Stimulated activated CD4-positive, alpha-beta T cell treated with anti-CD3 and anti-CD28 coated beads, Interleukin-2, amount 100 ng/mL, for 24 hours (primary cell): ENCODE measurements at places on chromosomes 4 and X.
A peak's percentile ranks its signal among the peaks of the same experiment; 100 is the strongest.

DNA sequence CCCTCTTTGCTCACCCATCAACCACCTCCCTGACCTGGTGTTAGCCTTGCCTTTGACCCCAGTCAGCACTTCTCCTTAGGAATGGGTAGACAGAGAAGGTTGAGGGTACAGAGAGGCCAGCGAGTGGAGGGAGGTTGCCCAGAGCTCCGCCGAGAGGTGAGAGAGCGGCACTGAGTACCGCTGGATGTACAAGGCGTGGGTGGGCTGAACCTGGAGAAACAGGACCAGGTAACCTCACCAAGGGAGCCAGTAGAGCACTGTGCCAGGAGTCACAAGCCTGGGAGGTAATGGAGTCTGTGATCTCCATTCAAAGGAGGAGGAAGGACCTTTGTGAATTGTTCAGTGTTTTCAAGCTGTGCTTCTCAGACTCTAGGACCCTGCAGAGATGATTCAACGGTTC lies 256.2 kb downstream of the EVC2 start:
- no peak for DNase-seq

- DNase-seq: no peak
Observed at GRCh38 chr4:5958199-5958735, 60.0 kb downstream of the C4orf50 start.

DNA sequence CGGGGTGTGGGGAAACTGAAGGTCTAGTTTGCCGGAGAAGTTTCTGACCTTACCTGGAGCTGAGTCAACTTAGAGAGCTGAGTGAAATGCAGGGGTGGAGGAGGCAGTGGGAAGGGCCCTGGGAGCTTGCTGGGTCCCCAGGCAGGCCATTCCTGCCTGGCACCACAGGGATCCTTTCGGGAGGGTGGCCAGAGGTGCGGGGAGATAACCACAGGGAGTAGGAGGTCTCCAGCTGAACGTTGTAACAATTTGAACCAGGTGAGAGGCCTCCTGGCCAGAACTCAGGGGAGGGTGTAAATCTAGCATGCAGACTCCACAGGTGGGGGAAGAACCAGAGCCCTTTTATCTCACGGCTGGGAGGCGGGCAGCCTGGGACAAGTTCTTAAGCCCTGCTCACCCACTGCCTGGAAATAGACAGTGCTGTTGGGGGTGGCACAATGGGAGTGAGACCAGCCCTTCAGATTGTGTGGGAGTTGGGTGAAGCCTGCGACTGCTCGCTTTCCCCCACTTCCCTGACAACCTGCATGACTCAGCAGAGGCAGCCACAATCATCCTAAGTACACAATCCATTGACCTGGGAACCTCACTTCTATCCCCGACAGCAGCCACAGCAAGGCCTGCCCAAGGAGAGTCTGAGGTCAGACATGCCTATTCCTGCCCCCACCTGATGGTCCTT lies 247.4 kb downstream of the ADGRA3 start:
- DNase-seq: no peak

- no peak for DNase-seq
Observed at GRCh38 chrX:20254712-20255299, 11.9 kb downstream of the RPS6KA3 start.

DNA sequence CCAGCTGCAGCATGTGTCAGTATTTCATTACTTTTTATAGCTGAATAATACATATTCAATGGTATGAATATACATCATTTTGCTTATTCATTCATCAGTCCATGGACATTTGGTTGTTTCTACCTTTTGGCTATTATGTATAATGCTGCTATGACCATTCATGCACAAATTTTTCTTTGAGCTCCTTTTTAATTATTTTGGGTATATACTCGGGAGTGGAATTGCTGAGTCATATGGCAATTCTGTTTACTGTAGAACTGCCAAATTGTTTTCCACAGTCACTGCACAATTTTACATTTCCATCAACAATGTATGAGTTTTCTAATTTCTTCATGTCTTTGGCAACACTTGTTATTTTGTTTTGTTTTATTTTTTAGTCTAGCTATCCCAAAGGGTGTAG lies 405.9 kb upstream of the PITX2 start:
- DNase-seq: no peak

GRCh38 chr4:182221987-182222386 lies 21.2 kb upstream of the TENM3 start:
- no peak for DNase-seq

DNA sequence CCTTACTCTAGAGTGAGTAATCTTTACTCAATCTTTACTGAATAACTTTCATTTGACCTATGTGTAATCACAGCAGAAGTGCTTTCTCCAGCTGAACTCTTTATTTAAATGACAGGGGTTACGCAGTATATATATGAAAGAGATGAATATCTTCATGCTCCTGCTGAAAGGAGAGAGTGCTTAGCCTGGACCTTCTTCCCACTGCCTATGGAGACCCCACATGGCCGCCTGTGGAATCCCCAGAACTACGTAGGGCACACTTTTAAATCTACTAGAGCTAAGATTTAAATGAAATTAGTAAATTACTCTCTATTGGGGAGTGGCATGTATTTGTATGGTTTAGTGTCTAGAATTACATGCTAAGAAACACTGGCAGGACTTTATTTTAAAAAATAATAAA lies 391.2 kb downstream of the ANKRD50 start:
- DNase-seq: no peak

DNA sequence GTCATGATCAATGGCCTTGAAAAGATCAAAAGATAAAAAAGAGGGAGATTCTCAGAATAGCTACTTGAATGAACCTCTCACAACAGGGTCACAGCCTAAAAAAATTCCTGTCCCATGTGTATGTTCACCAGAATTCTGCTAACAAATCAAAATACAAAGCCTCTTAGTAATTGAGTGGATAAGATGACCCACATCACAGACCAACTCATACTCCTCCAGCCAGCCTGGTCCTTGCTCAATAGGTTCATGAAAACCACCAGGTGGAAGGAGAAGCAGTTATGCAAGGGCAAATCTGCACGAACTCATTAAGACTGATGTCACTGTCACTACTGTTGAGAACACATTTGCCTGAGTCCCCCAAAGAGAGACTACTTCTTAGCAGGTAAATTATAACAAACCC lies 21.5 kb downstream of the WDFY3 start:
- no peak for DNase-seq

GRCh38 chr4:68948044-68948743 lies 3.4 kb downstream of the UGT2A3 start:
- no peak for DNase-seq

- DNase-seq: no peak
Observed at GRCh38 chrX:132474544-132475248, 14.1 kb downstream of the MBNL3 start.

DNA sequence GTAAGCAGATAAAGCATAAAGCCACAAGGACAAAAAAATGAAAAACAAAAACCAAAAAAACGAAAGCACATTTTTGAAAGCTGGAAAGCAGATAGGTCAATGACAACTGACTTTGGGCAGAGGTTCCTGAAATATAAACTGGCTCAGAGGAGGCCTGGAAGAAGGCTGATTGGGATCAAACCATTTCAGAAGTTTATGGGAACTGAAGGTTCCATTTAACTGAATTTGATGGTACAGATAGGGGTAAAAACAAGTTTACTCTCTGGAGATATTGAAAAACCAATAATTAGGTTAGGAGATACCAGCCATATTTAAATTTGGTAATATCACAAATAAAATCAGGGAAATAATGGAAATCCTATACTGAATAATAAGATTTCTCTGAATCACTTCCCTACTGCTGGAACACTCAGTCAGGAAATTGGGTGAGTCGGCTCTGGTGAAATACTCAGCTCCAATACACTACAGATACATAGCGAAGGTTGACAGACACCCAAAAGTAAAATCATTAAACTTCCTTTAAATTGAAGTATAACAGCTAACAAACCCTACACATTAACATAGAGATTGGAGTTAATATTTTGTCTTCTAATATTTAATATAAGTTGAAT lies 1584.3 kb downstream of the STIM2 start:
- no peak for DNase-seq

GRCh38 chrX:66408507-66408906 lies 230.4 kb downstream of the EDA2R start:
- no peak for DNase-seq

- no peak for DNase-seq
Observed at GRCh38 chr4:145665773-145666172, 14.2 kb upstream of the C4orf51 start.

- DNase-seq: peak; percentile 47
Observed at GRCh38 chrX:39427906-39428305, 626.6 kb downstream of the MID1IP1 start.

DNA sequence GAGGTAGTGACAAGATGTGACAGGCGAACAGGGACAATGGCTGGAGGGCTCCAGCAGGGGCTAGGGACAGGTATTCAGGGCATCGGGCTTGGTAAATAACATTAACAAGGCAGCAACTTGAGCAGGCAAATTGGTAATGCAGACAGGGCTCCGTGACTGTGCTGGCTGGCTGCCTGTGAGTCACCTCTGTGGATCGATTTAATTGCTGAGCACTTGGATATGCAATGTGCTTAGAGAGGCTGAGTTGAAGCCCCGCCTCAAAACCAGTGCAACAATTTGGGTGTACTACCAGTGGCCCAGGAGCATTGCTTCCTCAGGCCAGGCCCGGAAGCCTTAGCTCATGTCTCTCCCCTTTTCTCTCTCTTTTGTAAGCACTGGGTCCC lies 19.5 kb downstream of the CNGA2 start:
- no peak for DNase-seq

GRCh38 chr4:171794528-171794927 lies 18.7 kb upstream of the GALNTL6 start:
- DNase-seq: no peak

DNA sequence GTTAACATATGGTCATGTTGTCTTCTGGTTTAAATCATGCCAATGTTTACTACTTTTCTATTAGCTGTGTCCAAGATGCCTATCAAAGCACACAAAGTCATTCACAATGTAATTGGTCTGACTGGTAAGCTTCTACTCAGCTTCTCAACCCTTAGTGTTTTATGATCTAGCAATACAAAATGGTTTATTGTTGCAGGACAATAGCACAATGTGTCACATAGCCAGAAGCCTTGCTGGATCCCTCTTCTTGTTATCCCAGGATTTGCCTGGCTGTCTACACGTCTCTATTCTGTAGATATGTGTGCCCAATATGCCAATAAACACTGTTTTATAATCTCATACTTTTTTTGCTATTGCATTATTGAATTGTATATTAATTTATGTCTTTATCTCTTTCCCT lies 1111.0 kb upstream of the AGA start:
- no peak for DNase-seq

- no peak for DNase-seq
Observed at GRCh38 chr4:962231-963208, 10.8 kb downstream of the DGKQ start.

DNA sequence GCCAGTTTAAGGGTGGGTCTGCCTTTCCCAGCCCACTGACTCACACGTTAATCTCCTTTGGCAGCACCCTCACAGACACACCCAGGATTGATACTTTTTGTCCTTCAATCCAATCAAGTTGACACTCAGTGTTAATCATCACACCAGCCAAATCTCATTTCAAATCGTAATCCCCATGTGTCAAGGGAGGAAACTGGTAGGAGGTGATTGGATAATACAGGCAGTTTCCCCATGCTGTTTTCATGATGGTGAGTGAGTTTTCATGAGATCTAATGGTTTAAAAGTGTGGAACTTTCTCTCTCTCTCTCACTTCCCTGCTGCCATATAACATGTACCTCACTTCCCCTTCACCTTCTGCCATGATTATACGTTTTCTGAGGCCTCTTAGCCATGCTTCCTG lies 647.2 kb upstream of the FRG1 start:
- DNase-seq: no peak

DNA sequence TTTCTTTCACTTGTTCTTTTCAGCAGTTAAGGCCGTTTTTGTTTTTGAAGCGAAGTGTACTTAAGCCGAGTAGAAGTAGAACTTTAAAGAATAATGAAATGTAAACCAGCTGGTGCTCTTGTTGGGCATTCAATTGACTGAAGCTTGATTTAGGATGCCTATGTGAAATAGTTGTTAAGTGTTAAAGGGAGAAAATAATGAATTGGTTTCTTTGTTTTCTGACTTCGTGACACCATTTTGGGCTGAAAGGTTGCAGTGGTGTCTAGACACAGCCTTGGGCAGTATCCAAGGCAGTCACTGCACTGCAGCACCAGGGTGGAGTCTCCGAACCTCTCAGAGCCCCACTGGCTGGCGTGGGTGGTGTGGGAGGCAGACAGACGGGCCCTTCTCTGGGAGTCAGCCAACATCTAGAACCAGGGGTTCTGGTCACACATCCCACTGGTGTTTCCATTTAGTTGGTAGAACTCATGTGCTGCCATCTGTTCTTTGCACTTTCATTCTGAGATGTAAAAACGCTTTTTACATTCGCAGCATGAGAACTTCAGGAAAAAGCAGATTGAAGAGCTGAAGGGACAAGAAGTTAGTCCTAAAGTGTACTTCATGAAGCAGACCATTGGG lies 3.5 kb downstream of the UCHL1 start:
- DNase-seq: no peak

DNA sequence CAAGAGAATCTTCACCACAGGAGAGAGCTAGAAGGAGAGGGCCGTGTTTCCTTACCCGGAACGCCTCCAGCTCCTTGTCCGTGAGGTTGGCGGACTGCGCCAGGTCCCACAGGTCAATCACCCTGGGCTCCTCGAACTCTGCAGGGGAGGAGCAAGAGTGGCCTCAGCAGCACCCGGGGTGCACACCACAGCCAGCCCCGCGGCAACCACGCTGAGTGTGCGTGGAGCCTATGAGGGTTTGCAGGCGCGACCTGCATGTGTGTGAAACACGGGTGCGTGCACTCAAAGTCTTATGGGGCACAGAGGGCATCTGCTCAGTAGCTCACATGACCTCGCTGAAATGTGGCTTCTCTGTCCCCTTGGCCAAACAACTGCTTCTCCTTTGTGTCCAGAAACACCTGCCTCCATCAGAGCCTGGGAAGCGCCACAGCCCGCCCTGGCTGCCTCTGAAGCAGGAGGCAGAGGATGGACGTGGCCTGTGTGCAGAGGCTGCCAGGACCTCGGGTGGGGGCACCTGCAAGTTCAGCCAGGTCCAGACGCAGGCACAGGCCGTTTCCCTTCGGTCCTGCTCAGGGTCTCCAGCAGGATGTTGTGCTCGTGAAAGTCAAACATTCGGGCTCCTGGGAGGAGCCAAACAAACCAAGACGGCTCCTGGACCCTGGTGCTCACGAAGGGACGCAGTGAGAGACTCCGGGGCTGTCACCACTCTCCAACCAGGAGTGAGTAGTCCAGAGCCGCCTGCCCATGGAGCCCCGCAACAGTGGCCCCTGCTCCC lies 16.0 kb downstream of the LRPAP1 start:
- DNase-seq: no peak

DNA sequence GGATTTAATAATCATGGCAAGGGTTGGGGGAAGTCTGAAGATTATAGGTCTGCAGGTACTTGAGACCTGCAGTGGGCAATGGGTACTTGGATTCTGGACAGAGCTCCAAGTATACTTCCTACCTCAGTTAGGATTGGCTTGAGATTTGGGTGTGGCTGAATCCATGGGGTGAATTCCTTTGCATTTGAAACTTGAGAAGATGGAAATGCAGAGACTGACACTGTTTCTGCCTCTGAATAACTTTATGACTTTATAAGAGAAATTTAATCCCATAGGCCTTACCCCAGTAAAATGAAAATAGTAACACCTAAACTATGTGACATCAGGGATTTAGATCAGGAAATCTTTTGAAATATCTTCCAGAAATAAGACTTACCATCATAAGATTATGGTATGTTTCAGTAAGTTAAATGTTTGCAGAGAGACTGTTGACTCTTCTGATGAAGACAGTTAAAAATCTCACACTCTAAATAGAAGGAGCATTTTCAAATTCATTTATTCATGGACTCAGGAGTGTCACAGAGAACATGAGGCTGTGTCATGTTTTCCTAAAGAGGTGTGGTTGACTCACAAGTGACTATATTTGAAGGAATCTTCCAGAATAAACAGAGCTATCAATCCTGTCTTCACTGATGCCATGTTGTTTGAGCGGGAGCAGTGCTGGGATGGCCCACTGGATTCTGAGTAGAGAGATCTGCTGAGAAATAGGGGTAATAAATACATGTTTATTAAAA lies 513.5 kb upstream of the NR3C2 start:
- no peak for DNase-seq
